CD4-positive, alpha-beta T cell (primary cell): ENCODE measurements at places on chromosomes 6 and 20.
A peak's percentile ranks its signal among the peaks of the same experiment; 100 is the strongest.

GRCh38 chr6:166245148-166245547 is 63.0 kb downstream of the PRR18 start:
- no peak for DNase-seq

DNA sequence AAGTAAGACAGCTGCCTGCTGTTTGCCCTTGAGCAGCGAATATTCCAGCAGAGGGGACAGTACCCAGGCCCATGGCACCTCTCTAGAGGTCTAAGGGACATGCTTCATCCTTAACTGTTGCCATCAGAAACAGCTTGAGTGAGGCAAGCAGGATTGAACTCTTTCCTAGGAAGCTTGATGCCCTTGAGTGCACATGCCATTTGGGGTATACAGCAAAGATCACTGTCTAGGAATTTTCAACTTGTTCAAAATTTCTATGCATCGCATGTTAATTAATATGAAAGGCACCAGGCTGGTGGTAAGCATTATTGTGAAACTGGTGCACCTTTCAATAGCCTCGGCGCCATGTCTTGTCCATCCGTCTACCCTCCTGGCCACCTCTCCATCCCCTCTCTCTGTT is 54.1 kb downstream of the EDN1 start:
- DNase-seq, result no peak

DNA sequence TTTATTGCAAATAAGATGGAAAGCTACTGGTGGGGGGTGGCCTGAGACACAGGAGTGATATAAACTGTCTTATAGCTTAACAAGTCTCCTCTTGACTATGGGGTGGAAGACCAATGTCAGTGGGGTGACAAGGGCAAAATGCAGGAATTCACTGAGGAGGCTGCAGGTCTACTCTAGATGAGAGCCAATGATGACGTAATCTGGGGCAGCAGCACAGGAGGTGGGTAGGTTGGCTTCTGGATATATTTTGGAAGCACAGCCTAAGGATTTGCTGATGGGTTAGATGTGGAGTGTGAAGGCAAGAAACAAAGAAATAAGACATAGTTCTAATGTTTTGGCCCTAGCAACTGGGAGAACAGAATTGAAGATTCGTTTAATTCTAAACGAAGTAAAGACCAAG is 253.2 kb downstream of the PTPRT start:
- DNase-seq, result no peak

GRCh38 chr20:51584737-51585136 is 42.2 kb upstream of the NFATC2 start:
- no peak for DNase-seq

GRCh38 chr6:112881027-112881426 is 533.9 kb downstream of the RFPL4B start:
- no peak for DNase-seq

DNA sequence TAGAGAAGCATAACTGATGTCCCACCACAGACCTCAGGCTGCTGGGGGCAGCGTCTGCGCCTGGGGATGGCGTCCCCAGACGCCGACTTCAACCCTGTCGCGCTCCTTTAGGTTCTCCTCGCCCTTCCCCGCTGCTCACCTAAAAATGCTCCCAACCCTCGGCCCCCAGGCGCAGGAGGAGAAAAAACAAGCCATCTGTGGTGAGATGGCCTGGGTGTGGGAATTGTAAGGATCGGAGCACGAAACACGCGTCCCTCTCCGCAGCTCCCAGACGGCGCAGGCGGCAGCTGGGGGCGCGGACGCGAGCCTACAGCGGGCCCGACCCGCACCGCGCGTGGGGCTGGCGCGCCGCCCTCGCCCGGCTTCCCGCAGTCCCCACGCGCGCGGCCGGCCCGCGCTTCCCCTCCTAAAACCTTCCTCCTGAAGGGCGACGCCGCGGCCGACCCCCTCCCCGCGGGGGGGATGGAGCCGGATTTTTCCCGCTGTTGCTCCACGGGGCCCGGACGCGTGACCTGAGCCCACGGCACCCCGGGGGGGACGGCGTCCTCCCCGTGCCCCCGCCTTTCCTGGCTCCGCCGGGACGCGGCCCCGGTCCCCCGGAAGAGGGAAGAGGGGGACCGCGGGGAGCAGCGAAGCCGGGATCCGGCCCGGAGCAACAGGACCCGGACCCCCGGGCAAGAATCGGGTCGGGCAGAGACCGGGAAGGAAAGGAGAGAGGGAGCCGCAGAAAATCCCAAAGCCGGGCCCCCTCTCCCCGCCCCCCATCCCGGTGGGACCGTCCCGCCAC is 611 bp downstream of the EPB41L2 start:
- no peak for DNase-seq

DNA sequence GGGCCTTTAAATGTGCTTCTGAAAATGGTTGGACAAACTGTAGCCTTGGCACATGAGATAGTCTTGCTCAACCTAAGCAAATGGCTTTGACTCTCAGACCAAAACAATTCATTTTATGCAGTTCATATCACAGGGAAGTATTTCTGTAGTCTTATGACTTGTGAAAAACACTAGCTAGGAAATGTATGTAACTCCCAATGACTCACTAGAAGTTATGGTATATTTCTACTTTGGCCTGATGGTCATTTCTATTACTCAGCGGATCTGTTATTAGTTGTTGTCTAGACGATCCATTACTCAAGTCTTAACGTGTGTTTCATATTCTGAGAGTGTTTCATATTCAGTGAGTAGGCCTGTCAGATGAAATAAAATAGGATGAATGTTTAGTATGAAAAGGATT is 1333.5 kb downstream of the KHDRBS2 start:
- DNase-seq, result no peak

DNA sequence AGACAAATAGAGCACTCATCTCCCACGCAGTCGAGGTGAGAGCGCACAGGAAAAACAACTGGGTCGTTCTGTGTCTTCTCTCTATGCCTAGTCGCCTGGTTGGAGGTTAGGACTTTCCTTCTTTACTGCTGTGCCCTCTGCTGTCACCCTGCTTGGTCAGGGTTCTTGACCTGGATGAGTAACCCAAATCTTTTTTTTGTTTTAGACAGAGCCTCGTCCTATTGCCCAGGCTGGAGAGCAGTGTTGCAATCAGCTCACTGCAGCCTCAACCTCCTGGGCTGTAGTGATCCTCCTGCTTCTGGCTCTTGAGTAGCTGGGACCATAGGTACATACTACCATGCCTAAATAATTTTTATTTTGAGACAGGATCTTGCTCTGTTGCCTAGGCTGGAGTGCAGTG is 24.5 kb downstream of the PRPF6 start:
- no peak for DNase-seq

DNA sequence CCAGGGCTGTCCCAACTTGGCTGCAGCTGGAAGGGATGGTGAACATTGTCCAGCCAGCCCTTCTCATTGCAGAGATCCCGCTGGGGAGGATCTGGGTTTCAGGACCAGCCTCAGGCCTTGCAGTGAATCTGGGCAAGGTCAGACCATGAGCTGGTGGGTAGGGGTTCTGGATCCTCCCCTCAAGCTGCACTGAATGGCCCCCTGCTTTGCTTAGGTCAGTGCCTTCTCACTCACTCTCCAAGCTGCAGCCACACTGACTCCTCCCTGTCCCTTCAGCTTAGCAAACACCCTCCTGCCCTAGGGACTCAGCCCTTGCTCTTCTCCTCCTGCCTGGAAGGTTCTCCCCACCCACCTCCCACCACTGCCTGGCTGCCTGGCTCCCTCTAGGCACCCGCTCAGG is 95.3 kb upstream of the KCNG1 start:
- DNase-seq, result no peak

DNA sequence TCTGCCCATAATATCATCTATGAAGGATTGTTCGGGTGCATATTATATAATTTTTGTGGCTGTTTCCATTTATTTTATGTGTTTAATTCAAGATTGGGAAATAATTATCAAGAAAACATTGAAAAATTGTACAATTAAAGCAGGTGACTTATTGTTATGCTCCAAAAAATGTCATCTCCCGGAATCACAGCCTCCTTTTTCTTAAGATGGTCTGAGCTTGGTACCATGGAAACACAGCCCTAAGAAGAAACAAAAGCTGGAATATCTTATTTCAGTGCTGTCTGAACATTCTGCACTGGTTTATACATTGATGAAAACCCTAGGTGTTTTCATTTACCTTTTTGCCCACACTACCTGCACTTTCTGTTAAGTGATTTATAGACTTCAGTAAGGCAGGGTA is 367.2 kb downstream of the ARHGAP18 start:
- no peak for DNase-seq

DNA sequence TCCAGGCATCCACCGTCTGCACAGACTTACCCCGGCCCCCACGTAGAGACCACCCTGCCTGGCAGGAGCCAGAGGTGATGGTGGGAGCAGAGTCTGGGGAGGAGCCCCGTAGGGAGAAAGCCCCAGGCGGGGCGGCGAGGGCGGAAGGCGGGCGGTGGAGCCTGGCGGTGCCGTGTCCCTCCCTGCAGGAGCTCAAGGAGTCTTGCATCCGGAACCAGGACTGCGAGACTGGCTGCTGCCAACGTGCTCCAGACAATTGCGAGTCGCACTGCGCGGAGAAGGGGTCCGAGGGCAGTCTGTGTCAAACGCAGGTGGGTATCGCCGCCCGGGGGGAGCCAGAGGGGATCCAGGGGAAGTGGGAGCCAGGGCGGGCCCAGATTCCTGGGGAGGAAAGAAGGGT is 6.0 kb downstream of the CLPSL1 start:
- DNase-seq, result no peak

- no peak for DNase-seq
Observed at GRCh38 chr6:20188630-20189075, 23.6 kb downstream of the MBOAT1 start.

- DNase-seq, result no peak
Observed at GRCh38 chr6:169253337-169254238, at the start of gene THBS2. Gene THBS2 (minus strand): TSS chr6:169253846. CDS start chr6:169250784, 3,062 bp downstream.

GRCh38 chr6:148414836-148415235 is 72.2 kb downstream of the SASH1 start:
- DNase-seq, result no peak

DNA sequence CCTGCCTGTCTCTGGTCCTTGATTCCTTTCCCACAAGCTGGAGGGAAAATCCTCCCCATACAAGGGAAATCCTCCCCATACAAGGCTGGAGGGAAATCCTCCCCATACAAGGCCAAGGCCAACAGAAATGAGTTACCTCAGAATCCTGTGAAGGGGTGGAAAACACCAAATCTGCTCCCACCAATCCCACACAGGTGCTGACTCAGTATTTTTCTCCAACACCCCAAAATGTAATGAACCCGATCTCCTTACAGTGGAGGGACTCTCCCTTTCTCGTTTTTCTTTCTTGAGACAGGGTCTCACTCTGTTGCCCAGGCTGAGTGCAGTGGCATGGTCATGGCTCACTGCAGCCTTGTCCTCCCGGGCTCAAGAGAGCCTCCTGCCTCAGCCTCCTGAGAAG is 6.3 kb downstream of the SNHG17 start:
- DNase-seq, result no peak

DNA sequence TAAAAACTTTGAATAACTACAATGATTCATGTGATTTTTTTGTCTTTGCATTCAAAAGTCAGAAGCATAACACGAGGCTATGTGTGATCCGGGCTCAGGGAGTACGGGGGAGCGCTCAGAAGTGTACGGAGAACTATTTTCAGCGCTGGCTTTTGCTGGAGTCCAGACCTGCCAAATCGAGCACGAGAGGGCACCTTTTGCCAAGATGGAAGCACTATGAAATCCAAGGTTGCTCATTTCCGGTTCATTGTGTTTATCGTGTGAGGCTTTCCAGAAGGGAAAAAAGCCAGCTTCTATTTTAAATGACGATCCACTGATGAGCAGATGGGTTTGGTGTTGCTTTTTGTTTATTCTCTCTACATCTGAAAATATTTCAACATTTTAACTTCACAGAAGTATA is 11.3 kb downstream of the RAMACL start:
- no peak for DNase-seq

- DNase-seq, result no peak
Observed at GRCh38 chr6:128655978-128656498, 135.6 kb upstream of the PTPRK start.

GRCh38 chr6:156585859-156586258 is 191.3 kb upstream of the ARID1B start:
- no peak for DNase-seq

DNA sequence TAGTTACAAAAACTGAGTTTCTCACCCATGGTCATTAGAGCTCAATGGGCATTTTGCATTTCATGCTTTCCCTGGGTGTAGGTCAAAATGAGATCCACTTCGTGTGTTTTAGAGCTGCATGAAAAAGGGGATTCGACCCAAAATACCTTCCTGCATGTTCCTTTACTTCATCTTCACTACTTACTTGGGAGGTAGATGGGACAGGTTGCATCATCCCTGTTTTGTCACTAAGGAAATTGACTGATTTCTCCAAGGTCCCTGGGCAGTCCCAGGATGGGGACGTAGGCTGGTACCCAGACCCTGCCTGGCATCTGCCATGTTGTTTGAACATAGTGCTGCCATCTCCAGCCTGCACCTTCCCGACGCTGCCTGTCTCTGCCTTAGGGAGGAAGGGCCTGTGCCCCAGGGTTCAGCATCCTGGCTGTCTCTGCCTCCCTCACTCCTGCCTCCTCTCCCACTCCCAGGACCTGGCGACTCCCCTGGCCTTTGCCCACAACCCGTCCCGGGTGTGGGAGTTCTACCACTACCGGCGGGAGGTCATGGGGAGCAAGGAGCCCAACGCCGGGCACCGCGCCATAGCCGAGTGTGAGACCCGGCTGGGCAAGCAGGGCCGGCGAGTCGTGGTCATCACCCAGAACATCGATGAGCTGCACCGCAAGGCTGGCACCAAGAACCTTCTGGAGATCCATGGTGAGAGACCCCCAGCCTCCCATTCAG is 17.0 kb downstream of the SIRT5 start:
- DNase-seq, result no peak

DNA sequence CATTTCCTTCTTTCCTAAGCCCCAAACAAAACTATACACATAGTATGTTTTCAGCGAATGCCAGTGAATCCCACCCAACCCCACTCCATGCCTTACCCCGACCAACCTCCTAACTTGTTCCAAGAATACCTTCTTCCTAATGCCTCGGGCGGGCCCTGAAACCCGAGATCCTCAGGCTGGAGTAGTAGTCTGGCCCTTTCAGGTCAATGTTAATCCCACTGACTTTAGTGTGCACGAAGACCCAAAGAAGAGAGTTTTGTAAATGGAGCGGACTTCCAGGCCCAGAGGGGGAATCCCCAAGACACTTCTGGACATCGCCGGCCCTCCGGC is 394 bp downstream of the YIPF3 start:
- no peak for DNase-seq

- no peak for DNase-seq
Observed at GRCh38 chr6:167094436-167094819, 28.5 kb upstream of the CCR6 start.

GRCh38 chr6:148557796-148558321 is 189.0 kb upstream of the UST start:
- DNase-seq, result no peak

DNA sequence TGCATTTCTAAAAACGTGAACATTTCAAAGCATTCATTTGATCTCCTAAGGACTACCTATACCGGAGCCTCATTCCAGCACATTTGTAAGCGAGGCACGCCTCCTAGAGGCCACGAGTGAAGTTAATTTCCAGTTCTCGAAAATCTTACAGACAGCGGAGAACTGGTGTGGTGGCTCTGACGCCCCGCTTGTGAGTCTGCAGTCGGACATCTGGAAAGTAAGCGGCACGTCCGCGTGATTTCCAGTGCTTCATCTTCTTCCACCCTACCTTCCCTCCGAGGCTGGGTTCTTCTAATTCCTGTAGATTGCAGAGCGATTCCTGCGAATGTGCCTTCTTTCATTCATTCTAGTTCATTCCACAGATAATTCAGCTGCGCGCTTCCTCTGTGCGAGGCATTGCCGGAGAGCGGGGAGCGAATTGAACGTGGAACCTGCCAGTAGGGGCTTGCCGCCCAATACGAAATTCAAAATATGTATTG is 810 bp upstream of the PRIM2 start:
- peak; percentile 68 for DNase-seq

GRCh38 chr6:33316603-33317418 is 733 bp downstream of the ZBTB22 start:
- DNase-seq, result no peak

GRCh38 chr6:146389740-146390139 is 153.9 kb upstream of the RAB32 start:
- no peak for DNase-seq
